CD4-positive, alpha-beta T cell treated with Interleukin-17A for 4 hours (primary cell): ENCODE measurements at places on chromosomes 12 and 14.
A peak's percentile ranks its signal among the peaks of the same experiment; 100 is the strongest.

GRCh38 chr12:32897281-32897610 lies 669 bp upstream of the PKP2 start:
- DNase-seq, result no peak

- no peak for DNase-seq
Observed at GRCh38 chr12:3455312-3455711, 35.7 kb upstream of the PRMT8 start.

DNA sequence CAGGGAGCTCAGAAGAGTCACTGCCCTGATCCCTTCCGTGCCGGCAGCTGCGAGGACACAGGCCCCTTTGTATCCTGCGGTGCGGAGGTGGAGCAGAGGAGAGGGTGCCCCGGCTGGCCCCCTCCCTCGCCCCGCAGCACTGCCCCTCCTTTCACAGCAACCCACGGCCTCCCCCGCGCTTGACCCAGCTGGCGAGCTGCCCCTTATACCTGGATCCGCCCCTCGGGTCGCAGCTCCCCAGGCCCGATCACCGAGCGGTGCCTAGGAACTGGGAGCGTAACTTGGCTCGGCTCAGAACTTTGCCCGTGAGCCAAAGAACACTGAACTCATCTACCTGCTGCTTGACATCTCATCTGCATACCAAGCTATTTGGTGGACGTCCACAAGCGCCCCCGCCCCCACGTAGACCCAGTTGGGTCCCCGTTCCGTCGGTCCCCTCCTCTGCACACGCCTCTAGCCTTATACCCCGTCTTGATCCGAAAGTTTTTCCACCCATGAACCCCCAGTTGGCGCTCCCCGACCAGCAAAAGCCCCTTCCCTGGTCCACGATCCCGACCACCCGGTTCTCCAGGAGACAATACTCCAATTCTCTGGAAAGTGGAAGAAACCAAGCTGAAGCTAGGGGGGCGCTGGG lies 697 bp upstream of the DNAJC14 start:
- peak; percentile 43 for DNase-seq

DNA sequence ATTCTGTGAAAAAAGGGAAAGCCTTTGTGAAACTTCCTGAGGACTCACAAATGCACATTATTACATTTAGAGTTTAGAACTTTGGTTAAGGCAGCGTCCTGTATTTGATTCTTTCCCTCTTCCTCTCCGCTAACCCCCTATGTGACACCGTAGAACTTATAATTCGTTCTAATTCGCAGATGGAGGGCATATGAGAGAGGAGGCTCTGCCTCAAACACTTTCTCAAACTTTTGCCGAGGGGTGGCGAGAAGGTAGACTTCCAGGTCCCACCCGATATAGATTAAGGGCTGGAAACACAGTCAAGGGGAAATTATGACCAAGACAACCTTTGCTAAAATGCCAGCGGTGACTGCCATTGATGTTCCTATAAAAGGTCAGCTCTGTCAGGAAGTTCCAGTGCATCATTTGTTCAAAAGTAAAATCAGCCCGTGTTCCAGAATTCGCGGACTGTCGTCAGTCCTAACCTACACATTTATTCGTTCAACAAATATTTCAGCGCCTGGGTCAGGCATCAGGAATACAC lies 904 bp upstream of the PAPOLA start:
- DNase-seq, result no peak

- no peak for DNase-seq
Observed at GRCh38 chr14:102785595-102785963, 8.3 kb downstream of the TRAF3 start.
